ENCODE measurements at places on chromosomes 13 and 19. TPM values are rescaled to one million over a fixed set of nuclear protein-coding genes. Genes with fewer than 3 reads are reported as not detected.

Gene GRIN2D
- 15.7 TPM for total RNA-seq

Gene LILRB3
- total RNA-seq, result not detected

Gene CAMSAP3
- total RNA-seq, result 26.1 TPM

Gene LILRA6
- not detected for total RNA-seq

Gene RETN
- total RNA-seq, result not detected

Gene SPTBN4
- total RNA-seq, result 1.7 TPM

Gene KLK2
- total RNA-seq, result not detected

- H3K27me3 ChIP-seq, result no peaks in the 10 kb centered on the region
- H3K4me3 ChIP-seq, result no peak overlapping the region
- H3K4me1 ChIP-seq, result peaks cover 24% of the 10 kb centered on the region
- DNase-seq, result no peak
These were observed 110.1 kb upstream of the RXFP2 start for GRCh38 chr13:31629085-31629780.

DNA sequence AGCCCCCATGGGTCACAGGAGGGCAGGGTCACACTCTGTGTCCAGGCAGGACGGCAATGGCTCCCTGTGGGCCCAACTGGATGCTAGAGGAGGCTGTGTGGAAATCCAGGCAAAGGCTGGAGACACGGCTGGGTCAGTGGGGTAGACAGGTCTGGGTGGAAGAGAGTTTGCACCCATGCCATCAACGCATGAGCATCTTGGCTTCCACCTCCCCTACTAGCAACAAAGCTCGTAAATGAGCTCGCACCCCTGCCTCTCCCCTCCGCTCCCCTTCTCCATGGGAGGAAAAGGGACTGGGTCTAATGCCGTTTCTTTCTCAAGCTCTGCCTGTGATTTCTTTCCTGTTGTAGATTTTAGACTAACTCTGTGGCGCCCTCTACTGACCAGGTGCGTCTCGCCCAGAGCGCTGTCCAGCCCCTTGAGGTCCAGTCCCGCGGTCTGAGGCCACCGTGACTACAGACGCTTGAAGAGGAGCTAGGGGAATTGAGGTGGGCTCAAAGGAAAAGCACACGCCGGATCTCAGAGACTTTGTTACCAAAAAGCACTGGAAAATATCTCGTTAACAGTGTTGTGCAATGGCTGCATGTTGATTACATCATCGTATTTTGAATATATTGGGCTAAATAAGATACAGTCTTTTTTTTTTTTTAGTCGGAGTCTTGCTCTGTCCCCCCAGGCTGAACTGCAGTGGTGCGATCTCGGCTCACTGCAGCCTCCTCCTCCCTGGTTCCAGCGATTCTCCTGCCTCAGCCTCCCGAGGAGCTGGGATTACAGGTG lies 50.7 kb upstream of the USP29 start:
- H3K4me3 ChIP-seq, result no peak overlapping the region
- H3K36me3 ChIP-seq, result peaks cover 4% of the 10 kb centered on the region
- H3K4me1 ChIP-seq, result no peaks in the 10 kb centered on the region
- no peaks in the 10 kb centered on the region for H3K27me3 ChIP-seq
- H3K27ac ChIP-seq, result no peak overlapping the region

DNA sequence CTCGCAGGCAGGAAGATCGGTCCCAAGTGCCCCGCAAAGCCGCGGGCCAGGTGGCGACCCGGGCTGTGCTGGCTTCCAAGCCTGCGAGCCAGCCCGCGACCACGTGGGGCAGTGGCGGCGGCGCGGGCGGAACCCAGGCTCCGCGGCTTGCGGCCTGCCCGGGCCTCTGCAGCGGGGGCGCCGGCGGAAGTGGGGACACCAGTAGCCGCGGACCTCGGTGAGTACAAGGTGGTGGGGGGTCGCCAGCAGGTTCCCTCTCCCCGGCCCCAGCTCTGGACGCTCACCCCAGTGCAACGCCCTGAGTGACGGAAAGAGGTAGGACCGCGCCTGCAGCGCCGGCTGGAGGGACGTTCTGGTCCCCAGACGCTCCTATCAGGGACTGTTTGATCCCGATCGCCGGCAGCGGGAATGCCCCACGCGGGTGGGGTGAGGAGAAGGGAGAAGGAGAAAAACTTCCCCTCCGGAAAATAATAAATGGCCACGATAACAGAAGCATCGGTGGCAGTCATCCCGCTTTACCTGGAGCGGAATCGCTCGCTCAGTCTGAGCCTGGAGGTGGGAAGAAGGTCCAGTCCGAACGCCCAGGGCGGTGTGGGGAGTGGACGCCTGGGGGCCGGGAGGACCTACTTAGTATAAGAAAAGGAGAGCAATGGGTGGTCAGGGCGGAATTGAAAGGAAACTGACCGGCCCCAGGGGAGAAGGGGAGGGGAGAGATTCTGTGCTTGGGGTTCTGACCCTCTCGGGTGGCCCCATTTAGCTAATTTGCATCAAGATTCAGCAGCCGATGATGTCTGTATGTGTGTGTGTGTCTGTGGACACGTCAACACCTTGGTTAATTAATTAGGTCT lies at the start of gene GEMIN7:
TSS of gene GEMIN7 (plus strand) at position 198 of the 848 bp plus-strand sequence. CDS start 10,855 bp downstream, outside the sequence.
- H3K4me1 ChIP-seq, result peaks cover 20% of the 10 kb centered on the region
- DNase-seq, result peak; percentile 64
- peak within 1 kb of the TSS; percentile 99 for H3K4me3 ChIP-seq
- H3K27me3 ChIP-seq, result peaks cover 22% of the 10 kb centered on the region
- peaks cover 8% of the 10 kb centered on the region for H3K36me3 ChIP-seq
- peak within 1 kb of the TSS; percentile 94 for H3K27ac ChIP-seq

GRCh38 chr13:52599848-52600603 lies 42.2 kb upstream of the HNRNPA1L2 start:
- peaks cover 25% of the 10 kb centered on the region for H3K4me1 ChIP-seq
- H3K27me3 ChIP-seq, result no peaks in the 10 kb centered on the region
- peaks cover 3% of the 10 kb centered on the region for H3K36me3 ChIP-seq
- peak; percentile 68 for DNase-seq

DNA sequence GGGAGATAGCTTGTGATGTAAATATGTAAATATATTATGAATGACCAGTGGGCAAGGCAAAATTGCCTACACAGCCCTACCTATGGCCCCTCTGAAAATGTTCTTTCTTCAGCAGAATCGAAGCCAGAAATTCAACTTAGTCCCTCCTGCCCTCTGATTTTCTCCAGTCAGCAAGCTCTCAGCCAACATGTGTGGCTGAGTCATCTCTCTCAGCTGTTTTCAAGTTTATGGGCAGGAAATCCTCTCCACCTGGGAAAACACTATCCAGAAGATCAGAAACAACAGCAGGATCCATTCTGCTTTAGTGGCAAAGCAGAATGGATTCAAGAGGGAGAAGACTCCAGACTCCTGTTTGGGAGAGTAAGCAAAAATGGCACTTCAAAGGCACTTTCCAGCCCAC lies 8.9 kb upstream of the ZNF527 start:
- no peak overlapping the region for H3K27ac ChIP-seq
- no peak overlapping the region for H3K4me3 ChIP-seq
- no peaks in the 10 kb centered on the region for H3K27me3 ChIP-seq
- no peak for DNase-seq
- H3K36me3 ChIP-seq, result peaks cover 73% of the 10 kb centered on the region

DNA sequence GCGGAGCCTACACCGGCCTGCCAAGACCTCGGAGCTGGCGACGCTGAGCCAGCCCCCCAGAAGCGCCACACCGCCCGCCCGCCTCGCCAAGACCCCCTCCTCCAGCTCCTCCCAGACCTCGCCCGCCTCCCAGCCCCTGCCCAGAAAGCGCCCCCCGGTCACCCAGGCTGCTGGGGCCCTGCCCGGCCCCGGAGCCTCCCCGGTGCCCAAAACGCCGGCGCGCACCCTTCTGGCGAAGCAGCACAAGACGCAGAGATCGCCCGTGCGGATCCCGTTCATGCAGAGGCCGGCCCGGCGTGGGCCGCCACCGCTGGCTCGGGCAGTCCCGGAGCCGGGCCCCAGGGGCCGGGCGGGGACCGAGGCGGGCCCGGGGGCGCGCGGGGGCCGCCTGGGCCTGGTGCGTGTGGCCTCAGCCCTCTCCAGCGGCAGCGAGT lies 10.2 kb downstream of the C19orf25 start:
- peaks cover 7% of the 10 kb centered on the region for H3K4me1 ChIP-seq
- no peaks in the 10 kb centered on the region for H3K36me3 ChIP-seq
- DNase-seq, result no peak
- no peak overlapping the region for H3K27ac ChIP-seq
- no peak overlapping the region for H3K4me3 ChIP-seq

- H3K4me3 ChIP-seq, result no peak overlapping the region
- no peak for DNase-seq
- no peaks in the 10 kb centered on the region for H3K27me3 ChIP-seq
- no peaks in the 10 kb centered on the region for H3K36me3 ChIP-seq
- no peak overlapping the region for H3K27ac ChIP-seq
- H3K4me1 ChIP-seq, result peaks cover 16% of the 10 kb centered on the region
These were observed 25.5 kb downstream of the ELL start for GRCh38 chr19:18496167-18496979.

DNA sequence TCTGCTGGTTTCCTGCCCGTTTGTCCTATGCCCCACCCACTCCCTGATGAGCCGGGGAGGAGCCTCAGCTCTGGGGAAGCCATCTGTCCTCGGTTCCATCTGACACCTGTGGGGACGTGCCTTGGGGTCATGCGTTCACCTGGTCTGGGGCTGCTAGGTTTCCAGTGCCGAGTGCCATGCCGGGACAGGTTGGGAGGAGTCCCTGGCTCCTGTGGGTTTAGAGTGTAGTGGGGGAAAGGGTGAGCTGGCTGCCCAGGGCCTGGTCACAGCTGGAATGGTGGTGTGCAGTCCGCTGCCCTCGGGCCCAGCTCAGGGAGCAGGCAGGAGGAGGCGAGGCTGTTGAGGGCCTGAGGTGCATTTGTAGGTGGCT lies 2.5 kb downstream of the KDM4B start:
- H3K36me3 ChIP-seq, result no peaks in the 10 kb centered on the region
- DNase-seq, result no peak
- no peaks in the 10 kb centered on the region for H3K27me3 ChIP-seq
- H3K27ac ChIP-seq, result peak overlapping the region; percentile 63
- H3K4me3 ChIP-seq, result peak overlapping the region; percentile 92
- H3K4me1 ChIP-seq, result peaks cover 41% of the 10 kb centered on the region

DNA sequence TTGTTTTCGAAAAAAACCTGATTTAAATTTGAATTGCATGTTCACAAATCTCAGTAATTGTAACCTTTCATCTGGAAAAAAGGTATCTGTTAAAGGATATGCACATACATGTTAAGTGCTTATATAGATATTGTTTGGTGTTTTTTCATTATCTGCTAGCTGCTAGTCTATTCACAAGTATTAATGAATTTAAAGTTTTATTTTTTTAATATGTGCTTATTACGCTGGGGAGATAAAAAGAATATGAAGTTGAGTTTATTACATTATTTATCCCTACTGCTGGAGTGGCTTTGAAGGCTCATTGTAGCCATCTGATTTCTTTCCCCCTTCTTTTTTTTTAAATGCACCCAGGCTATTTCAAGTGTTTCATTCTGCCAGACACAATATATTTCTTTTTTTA lies 3.9 kb upstream of the MAB21L1 start:
- no peak for DNase-seq
- no peak overlapping the region for H3K4me3 ChIP-seq
- H3K27me3 ChIP-seq, result peaks cover 64% of the 10 kb centered on the region
- H3K4me1 ChIP-seq, result peaks cover 30% of the 10 kb centered on the region
- H3K27ac ChIP-seq, result no peak overlapping the region

GRCh38 chr13:97548138-97548537 lies 114.2 kb downstream of the RAP2A start:
- no peak for DNase-seq
- no peaks in the 10 kb centered on the region for H3K4me1 ChIP-seq
- no peaks in the 10 kb centered on the region for H3K36me3 ChIP-seq
- peaks cover 4% of the 10 kb centered on the region for H3K27me3 ChIP-seq

DNA sequence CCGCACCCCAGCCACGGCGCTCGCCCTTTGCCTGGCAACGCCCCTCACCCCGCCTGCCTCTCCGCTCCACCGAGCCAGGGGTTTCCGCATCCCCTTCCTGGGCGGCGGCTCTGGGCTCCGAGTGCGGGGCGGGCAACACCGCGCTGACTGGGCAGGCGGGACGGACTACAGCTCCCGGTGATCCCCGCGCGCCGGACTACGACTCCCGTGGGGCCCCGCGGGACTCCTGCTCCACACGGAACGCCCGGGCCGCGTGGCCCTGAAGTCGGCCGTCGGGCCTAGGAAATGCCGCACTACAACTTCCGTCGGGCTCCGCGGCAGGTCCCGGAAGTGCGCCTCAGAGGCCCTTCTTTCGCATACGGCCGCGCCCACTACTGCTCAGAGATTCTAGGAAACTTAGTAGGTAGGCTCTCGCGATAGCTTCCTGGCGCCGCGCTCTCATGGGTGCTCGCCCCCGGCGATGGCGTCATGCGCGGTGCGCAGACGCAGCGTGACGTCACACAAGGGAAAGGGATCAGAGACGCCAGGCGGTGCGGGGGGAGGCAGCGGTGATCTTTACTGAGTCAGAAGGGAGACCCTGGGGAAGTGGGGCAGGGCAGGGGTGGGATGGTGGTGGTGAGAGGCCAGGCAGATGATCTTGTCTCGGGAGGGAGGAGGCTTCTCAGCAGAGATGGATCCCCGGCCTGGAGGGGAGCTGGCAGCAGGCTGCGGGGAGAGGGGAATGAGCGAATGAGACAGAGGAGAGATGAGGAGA lies at the start of gene JOSD2:
TSS of gene JOSD2 (minus strand) at position 123 of the 754 bp plus-strand sequence. CDS start 760 bp downstream, outside the sequence.
- H3K4me3 ChIP-seq, result peak within 1 kb of the TSS; percentile 93
- DNase-seq, result peak; percentile 94
- H3K27ac ChIP-seq, result peak within 1 kb of the TSS; percentile 100
- H3K27me3 ChIP-seq, result no peaks in the 10 kb centered on the region

DNA sequence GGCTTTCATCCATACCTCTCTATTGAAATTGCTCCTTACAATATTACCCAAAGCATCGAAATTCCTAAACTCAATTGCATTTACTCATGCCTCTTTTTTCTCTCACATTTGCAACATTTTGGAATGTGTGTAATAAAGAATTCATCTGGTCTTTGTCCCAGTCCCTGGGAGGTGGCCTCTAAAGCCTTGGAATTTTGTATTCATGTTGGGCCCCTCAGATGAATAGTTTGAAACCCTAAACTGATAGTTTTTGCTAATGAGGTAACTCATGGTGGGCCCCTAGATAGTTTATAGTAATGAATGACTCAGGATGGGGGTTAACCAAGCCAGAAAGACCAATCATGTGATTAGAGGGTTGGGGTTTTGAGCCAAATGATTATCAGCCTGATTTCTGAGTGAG lies 490.4 kb downstream of the DIAPH3 start:
- no peaks in the 10 kb centered on the region for H3K36me3 ChIP-seq
- H3K27ac ChIP-seq, result no peak overlapping the region
- no peak for DNase-seq
- H3K4me3 ChIP-seq, result no peak overlapping the region
- H3K4me1 ChIP-seq, result peaks cover 19% of the 10 kb centered on the region
- H3K27me3 ChIP-seq, result no peaks in the 10 kb centered on the region

- H3K36me3 ChIP-seq, result peaks cover 8% of the 10 kb centered on the region
- no peaks in the 10 kb centered on the region for H3K27me3 ChIP-seq
- no peak overlapping the region for H3K27ac ChIP-seq
- DNase-seq, result no peak
- no peak overlapping the region for H3K4me3 ChIP-seq
These were observed 106.1 kb downstream of the RGCC start for GRCh38 chr13:41563341-41563983.

DNA sequence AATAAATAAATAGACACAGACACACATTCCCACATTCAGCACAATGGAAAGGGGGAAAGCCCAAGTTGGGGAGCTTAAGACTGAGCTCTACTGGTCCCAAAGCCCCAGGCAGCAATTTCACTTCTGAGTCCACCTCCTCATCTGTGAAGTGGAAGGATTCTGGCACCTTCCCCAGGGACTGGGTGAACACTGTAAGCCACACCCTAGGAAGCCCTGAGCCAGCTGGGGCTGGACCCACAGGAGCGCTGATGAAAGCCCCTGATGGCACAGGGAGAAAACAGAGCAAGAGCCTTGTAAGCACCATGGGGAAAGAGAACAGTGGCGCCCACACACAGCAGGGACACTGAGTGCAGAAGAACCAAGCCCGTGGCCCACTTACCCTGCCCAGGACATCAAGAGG lies 37.8 kb downstream of the EPS15L1 start:
- H3K36me3 ChIP-seq, result peaks cover 35% of the 10 kb centered on the region
- no peaks in the 10 kb centered on the region for H3K4me1 ChIP-seq

- no peaks in the 10 kb centered on the region for H3K27me3 ChIP-seq
- no peak for DNase-seq
- no peak overlapping the region for H3K27ac ChIP-seq
These were observed 50.9 kb downstream of the CCDC70 start for GRCh38 chr13:51912511-51913225.
